CD4-positive, alpha-beta T cell treated with Interleukin-21 for 1 hour (primary cell): ENCODE measurements at places on chromosomes 13 and 19.
A peak's percentile ranks its signal among the peaks of the same experiment; 100 is the strongest.

GRCh38 chr13:106344342-106344741 lies 191.1 kb downstream of the EFNB2 start:
- DNase-seq: no peak

- no peak for DNase-seq
Measured at GRCh38 chr13:66940113-66940512, 290.0 kb downstream of the PCDH9 start.

DNA sequence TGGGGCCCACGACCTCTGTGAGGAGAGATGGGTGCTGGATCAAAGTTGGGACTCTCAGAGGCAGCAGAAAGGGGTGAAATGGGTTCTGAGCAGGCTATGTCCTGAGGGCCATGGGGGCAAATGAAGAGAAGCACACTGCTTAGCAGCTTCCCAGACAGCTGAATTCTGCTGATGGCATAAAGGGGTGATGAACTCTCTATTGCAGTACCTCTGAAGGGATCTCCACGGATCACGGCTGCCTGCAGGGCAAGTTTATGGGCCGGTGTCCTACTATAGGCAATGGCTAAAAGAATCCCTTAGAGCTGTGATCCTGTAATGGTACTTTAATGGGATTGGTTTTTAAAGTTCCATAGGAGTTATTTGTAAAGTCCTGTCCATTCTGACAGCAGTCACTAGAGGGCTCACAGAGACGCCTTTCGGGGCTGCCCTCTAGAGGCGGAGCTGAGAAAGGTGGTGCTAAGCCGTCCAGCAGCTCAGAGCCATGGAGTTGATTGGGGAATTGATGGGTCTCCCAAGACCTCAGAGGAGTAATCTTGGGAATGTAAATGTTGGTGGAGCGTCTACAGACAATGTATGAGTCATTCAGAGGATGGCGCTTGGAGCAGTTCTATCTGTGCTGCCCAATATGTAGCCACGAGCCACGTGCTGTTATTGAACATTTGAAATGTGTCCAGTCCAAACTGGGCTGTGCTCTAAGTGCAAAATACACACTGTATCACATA lies 287.3 kb downstream of the COG6 start:
- DNase-seq: peak; percentile 73

DNA sequence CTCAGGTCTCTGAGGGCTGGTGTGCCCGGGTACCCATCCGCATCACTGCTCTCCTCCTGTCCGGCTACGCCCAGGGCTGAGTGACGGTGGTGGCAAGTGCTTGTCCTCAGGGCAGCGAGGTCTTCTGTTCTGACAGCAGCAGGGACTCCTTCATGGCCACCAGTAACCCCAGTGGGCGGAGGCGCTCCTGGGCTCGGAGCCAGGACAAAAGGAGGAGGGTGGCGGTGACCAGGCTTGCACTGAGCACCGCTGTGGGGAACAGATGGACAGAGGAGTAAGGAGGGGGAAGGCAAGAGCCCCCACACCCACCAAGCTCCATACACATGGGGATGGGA lies 5.8 kb downstream of the CD320 start:
- DNase-seq: no peak

GRCh38 chr13:23687614-23688013 lies 117.4 kb downstream of the TNFRSF19 start:
- DNase-seq: no peak

DNA sequence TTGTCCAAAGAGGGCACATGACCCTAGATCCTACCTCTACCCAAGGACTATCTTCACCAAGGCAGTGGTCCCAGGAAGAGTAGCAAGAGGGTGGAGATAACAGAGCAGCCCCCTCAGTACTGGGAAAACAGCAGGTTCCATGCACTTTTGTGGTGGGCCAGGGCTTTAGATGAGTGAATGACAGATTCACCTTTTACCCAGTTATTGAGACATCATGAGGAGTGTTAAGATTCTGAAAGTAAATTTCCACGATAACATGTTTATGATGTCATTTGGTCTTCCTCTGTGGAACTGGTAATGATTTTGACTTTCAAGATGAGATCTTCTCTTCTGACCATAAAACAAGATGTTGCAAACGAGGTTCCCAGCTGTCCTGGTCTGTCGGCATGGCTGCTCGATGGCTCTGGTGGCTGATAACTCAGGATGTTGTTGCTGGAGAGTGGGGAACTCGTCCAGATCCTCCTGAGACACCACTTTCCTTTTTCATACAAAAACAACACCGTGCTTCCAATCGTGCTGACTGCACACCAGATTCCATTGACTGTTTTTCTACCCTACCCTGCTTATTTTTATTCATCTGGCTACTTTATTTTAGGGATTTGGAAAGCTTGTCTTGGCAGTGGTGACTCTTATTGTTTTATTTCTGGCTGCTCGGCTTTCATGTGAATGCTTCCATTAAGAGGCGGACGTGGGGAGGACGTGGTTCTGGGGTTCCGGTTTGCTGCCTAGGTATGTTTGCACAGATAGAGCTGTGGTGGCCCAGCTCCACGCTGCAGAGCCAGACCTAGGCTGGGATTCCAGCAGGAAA lies 88.5 kb downstream of the LRCH1 start:
- no peak for DNase-seq

DNA sequence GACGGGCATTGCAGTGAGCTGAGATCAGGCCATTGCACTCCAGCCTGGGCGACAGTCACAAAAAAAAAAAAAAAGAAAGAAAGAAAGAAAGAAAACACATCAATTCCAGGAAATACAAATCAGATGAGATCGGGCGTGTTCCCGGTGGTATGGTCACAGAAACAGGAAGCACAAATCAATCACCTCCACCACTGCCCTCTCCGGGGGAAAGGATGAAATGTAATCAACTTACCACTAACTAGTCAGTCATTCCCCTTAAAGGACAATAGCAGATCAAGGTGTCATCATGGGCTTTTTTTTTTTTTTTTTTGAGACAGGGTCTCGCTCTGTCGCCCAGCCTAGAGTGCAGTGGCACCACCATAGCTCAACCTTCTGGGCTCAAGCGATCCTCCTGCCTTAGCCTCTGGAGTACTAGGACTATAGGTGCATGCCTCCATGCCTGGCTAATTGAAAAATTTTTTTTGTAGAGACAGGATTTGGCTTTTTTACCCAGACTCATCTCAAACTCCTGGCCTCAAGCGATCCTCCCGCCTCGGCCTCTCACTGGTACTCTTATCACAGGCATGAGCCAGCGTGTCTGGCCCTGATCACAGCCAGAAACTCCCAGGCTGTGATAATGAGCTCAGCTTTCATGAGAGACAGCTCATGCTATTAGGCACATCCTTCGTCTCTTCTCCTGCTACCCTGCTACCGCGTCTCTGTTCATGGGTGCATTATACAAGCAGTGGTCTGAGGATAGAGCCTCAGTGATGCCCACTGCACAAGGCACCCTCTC lies 6.8 kb upstream of the DPRX start:
- DNase-seq: no peak

DNA sequence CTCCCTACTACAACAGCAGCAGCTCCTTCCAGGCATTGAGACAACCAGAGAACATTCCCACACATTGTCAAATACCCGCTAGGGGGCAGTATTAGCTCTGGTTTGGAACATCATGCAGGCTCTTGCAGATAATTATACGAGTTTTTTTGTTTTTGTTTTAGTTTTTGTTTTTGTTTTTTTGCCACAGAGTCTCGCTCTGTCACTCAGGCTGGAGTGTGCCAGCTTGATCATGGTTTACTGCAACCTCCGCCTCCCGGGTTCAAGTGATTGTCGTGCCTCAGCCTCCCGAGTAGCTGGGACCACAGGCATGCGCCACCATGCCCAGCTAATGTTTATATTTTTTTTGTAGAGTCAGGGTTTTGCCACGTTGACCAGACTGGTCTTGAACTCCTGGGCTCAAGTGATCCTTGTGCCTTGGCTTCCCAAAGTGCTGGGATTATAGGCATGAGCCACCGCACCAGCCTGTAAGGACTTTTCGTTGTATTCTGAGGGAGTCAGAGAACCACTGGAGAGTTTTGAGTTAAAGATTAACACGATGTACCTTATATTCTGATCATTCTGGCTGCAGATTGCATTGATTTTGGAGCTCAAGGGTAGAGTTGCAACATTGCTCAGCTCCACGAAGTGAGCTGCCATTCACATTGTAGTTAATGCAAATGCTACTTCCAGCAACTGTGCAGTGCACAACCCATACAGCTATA lies 41.7 kb upstream of the CEACAM20 start:
- peak; percentile 58 for DNase-seq
